ENCODE measurements at places on chromosomes 13 and 19.

- no peak for DNase-seq
These were observed 517 bp upstream of the LTBP4 start for GRCh38 chr19:40600570-40601133.

GRCh38 chr13:50866817-50867636 is 23.5 kb upstream of the DLEU7 start:
- no peak for DNase-seq

DNA sequence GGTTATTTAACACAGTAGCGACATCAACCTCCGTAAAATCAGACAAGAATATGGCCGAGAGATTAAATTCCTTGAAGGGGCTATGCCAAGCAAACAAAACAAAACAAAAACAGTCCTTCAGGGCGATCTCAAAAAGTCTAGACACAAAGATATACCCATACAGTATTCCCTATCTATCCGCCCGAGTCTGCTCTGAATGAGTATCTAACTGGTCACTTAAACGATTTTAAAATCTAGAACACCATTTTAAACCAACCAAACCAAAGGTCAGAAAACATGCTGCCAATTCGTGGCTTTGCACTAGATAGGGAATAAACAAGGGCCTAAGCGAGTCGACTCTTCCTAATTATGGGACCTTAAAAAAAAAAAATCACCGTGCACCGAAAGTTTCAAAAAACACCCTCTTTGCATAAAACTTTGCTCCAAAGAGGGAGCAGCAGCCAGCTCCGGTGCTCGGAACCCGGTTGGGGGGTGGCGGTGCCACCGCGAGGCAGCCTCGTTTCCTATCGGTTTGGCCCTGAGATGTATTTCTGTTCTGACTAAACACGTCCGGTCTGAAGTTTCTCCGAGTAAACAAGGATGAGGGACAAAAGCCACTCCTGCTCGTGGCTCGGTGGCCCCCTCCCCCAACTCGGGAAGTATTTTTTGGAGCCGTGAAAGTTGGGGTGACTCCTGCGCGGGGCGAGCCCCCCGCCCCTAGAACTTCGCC is 1.8 kb downstream of the HMGB1 start:
- DNase-seq = peak; percentile 63

GRCh38 chr13:20197361-20197834 is 4.7 kb upstream of the GJB2 start:
- peak; percentile 50 for DNase-seq

DNA sequence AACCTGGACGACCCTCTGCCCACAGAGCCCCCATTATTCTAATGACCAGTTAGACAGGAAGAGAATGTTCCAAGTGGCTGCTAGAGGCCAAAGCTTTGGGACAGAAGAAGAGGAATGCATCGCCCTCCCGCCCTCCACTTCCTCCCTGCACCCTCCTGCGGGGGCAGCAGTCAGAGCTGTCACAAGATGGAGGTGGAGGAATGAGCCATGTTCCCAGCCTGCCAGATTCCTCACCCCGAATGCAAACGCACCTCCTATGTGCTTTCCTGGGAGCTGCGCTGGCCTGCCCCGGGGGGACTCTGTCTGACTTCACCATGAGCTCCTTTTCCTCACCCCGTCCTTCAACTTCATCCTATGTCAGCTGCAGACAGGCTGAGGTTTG is 1.7 kb downstream of the YJEFN3 start:
- no peak for DNase-seq

DNA sequence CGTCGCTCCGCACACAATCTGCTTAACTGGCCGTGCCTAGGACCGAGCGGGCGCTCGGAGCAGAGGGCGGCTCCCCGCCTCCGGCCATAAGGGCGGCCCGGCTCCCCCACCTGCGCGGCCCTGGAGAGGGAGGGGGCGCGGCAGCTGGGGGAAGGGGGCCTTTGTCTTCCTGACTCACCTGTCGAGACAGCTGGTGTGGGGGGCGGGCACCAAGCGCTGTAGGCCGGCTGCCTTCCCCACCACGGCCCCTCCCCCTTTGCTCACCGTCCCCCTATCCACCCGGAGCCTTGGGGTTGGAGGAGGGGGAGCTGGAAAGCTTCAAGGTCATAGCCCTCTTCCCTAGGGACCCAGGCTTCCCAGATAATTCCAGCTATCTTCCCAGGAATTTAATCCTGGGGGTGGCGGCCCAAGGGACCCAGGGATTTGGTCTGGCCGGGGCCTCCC is 1.2 kb downstream of the VASP start:
- peak; percentile 45 for DNase-seq

- no peak for DNase-seq
These were observed 190.6 kb upstream of the NBEA start for GRCh38 chr13:34751492-34751891.

GRCh38 chr19:3507371-3508120 is 1.4 kb downstream of the FZR1 start:
- no peak for DNase-seq

DNA sequence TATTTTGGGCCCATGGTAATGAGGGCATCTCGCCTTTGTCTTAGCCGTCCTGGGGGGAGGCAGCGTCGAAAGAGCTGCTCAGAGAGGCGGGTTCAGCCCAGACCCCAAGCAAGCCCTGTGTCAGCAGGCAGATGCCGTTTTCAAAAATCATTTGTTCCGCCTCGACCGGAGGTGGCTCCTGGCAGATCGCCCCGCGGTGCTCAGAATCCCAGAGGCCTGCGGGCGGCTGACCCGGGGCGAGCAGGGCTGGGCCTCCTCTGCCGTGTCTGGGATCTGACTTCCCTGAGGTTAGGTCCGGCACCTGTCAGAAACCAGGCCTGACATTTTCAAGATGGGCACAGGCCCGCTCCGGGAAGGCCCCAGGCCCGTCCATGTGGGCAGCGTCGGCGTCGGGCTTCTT is 36.1 kb downstream of the CRTC1 start:
- DNase-seq = no peak

DNA sequence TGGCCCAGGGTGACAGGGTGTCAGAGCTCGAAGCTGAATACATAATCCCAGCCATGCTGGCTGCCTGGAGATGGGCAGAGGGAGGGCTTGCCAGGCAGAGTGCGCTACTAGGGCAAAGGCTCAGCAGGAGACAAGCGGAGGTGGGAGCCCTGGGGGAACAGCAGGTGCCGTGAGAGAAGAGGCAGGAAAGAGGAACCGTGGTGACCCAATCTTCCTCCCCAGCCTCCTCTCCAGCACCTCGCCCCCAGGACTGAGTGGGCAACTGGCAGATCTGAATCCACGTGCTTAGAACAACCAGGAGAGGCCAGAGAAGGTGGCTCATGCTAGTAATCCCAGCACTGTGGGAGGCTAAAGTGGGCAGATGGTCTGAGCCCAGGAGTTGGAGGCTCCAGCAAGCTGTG is 11.0 kb upstream of the CCL25 start:
- no peak for DNase-seq

DNA sequence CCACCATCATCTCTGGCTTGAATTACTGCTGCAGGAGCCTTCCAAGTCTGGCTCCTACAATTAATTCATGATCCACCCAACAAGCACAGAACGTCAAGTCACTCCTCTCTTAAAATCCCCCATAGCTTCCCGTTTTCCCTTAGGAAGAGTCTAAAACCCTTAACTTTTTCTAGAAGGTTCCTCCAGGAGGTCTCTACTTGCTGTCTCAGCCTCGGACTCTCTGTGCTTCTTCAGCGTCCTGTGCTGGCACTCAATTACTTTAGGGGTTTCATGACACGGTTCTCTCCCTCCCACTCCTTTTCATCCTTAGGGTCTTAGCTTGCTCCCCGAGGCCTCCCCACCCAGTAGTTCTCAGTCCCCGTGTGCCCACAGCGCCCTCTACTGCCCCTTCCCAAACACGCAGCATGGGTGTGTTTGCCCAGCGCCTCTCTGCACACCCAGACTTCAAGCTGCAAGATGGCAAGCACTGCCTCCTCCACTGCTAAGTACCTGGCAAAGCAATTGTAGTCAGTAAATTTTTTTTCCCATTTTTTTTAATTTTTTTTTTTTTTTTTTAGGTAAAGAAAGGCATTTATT is 25.8 kb upstream of the MAP3K10 start:
- DNase-seq = peak; percentile 15

DNA sequence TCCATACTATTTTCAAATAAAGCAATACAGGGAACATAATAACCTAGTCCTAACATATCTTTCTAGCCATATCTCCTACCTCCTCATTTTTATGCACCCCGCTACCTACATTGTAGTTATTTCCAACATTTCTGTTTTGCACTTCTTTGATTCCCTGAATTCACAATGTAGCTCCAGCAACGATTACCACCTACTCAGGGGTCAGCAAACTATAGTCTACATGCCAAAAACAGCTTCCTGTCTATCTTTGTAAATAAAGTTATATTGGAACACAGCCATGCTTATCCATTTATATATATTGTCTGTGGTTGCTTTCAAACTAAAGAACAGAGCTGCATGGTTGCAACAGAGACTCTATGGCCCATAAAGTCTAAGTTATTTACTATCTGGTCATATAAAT is 16.7 kb downstream of the MYCBP2 start:
- no peak for DNase-seq

DNA sequence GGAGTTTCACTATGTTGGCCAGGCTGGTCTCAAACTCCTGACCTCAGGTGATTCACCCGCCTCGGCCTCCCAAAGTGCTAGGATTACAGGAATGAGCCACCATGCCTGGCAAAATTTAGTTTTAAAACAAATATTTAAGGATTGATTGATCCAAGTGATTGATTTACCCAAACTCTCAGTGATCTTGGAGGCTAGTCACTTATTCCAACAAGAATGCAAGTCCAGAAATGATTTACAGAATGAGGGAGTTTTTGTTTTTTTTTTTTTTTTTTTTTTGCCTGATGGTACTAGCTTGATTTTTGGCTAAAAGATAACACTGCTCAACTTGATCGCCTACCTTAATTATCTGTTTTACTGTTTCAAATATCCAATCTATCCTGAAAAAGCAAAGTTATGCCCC is 5.7 kb upstream of the TEX26 start:
- no peak for DNase-seq

DNA sequence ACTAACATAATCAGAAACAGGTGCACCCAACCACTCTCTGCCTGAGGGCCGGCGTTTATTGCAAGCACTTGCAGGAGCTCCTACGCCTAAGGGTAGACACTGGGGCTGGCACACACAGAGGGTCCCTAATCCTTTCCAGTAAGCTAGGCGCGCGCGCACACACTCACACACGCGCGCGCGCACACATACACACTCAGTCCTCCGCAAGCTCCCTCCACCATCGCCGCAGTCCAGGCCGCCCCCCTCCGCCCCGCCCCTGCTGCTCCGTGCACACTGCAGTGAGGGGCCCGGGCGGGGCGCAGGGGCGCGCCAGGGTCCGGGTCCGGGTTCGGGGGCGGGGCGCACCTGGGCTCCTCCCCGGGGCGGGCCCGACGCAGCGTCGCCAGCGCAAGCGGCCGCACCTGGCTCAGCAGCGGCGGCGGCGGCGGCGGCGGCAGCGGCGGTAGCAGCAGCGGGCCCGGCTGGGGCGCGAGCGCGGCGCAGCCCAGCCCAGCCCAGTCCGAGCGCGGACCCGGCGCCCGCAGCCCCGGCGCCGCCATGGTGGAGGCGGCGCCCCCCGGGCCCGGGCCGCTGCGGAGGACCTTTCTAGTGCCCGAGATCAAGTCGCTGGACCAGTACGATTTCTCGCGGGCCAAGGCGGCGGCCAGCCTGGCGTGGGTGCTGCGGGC is at the start of gene CAMSAP3:
Gene CAMSAP3, plus strand, starts transcription at position 398 of the 668 bp plus-strand sequence. Its CDS starts 140 bp downstream, at position 538.
- no peak for DNase-seq

GRCh38 chr13:24097064-24097463 is 63.5 kb upstream of the SPATA13 start:
- DNase-seq = peak; percentile 90

- no peak for DNase-seq
These were observed 17.2 kb upstream of the SLITRK6 start for GRCh38 chr13:85816413-85816812.

GRCh38 chr19:53511933-53512374 is 26.0 kb upstream of the ZNF331 start:
- DNase-seq = peak; percentile 56

DNA sequence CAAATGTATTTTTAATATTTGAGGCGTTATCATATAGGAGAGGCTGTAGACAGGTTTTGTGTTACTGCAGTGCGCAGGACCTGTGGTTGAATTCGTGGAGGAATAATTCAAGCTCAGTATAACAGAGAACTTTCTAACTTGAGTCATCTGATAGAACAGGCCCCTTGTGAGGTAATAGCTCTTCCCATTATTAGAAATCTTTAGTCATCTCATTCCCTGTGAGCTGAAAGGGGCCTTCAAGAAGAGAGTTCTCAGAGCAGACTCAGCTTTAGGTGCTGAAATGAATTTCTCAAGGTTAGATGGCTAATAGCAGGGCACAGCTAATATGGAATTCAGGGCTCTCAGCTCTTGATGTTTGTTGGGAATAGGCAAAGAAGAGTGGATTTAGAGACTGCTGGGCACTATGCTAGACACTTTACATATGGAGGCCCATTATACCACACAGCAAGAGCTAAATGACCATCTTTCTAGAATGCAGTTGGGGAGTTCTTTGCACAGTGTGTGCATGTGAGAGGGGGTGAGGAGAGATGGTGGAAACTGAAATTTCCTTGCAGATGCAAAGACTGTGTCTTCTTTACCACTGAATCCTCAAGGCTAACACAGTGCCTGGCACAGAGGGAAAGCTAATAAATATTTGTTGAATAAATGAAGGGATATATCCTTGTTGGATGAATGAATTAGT is 89.5 kb downstream of the DGKH start:
- DNase-seq = peak; percentile 92

DNA sequence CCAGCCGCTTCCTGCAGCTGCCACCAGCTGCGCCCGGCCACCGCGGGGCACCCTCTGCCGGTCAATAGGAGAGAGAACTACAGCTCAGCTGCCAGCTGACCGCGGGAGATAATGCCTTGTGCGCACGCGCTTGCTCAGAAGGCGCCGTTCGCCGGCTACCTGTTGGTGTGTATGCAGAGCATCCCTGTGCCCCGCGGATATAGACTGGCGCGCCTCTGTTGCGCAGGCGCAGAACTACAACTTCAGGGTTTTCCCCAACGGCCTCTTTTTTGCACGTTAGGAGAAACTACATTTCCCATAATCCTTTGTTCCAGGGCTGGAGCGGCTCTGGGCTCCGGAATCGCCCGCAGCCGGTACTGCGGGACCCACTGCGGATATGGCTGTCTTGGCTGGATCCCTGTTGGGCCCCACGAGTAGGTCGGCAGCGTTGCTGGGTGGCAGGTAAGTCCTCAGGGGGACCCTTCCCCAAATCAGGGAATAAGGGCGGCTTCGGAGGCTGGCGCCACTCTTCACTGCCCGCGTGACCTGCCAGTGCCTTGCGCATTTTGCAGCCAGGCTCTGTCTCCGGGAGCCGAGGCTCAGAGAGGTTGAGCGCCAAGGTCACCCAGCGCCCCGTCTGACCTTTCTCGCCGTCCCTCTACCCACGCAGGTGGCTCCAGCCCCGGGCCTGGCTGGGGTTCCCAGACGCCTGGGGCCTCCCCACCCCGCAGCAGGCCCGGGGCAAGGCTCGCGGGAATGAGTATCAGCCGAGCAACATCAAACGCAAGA is at the start of gene MRPL34:
Gene MRPL34, plus strand, starts transcription at position 356 of the 768 bp plus-strand sequence. Its CDS starts 21 bp downstream, at position 377.
- DNase-seq = peak; percentile 98

GRCh38 chr13:27024776-27025492 is 146.7 kb downstream of the USP12 start:
- no peak for DNase-seq
